NCI-H526 (cell line): ENCODE measurements at places on chromosomes 7 and 10.

DNA sequence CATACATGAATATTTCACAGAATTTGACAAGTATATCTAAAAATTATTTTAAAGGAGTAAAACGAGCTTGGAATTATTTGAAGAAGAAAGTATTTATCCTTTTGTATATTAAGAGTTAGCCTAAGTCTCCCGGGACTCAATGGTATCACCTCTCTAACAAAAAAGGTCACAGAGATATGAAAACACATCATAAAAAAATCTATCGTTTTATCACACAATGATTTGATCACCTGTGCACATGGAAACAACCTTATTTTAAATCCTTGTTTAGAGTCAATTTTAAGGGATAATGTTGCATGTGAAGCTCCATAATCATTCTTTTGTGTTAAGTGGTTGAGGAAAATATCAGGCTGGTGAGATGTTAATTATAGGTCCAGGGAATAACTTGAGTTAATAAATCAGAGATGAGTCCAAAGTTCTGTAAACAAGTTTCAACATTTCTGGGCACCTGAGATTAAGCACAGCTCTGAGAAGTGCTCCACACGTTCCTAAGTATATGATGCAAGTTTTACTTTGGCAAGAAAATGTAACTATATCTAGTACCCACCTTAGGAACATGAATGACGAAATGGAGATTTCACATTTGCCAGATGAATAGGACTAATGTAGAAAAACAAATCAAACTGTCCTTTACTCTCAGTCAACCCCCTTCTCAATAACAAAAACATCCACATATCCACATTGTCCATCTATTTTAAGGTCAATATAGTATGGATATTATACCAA lies 148.5 kb upstream of the AKR1E2 start:
- DNase-seq, result no peak

- DNase-seq, result no peak
These were observed 73.7 kb downstream of the TYW1B start for GRCh38 chr7:72754312-72754711.

GRCh38 chr10:92517034-92517655 lies 56.7 kb downstream of the IDE start:
- DNase-seq, result peak; percentile 72

DNA sequence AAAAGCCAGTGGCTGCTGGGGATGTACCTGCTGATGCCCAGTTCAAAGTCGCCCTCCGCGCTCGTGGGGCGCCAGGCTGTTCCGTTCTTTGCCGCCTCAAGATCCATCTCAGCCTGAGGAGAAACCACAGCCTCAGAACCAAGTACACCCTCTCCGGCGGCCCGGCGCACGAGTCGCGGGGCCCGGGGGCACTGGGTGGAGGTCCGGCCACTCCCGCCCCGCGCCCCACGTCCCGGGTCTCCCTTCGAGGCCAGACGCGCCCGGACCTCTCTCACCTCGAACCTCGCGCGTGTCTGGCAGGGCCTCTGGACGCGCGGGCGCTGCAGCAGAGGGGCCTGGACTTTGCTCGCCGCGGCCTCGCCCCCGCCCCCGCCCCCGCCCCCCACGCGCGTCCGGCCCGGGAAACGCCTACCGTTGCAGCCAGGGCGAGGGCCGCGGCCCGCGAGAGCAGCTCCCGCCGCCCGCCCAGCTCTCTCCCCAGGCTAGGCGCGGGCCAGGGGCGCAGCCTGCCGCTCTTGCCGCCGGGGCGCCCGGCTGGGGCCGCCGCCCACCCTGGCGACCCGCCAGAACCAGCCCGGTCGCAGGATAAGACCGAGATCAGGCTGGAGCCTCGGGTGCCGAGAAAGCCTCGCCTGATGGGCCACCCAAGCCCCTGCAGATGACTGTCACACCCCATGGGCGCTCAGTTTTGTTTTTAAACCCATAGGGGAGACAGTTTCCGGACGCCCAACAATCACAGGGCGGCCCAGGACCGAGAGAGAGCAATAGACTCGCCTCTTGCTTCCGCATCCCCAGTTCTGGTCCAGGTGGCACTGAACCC lies at the start of gene ABCB4:
TSS of gene ABCB4 (minus strand) at position 322 of the 820 bp plus-strand sequence. CDS start at position 107, 215 bp downstream.
- DNase-seq, result peak; percentile 52

DNA sequence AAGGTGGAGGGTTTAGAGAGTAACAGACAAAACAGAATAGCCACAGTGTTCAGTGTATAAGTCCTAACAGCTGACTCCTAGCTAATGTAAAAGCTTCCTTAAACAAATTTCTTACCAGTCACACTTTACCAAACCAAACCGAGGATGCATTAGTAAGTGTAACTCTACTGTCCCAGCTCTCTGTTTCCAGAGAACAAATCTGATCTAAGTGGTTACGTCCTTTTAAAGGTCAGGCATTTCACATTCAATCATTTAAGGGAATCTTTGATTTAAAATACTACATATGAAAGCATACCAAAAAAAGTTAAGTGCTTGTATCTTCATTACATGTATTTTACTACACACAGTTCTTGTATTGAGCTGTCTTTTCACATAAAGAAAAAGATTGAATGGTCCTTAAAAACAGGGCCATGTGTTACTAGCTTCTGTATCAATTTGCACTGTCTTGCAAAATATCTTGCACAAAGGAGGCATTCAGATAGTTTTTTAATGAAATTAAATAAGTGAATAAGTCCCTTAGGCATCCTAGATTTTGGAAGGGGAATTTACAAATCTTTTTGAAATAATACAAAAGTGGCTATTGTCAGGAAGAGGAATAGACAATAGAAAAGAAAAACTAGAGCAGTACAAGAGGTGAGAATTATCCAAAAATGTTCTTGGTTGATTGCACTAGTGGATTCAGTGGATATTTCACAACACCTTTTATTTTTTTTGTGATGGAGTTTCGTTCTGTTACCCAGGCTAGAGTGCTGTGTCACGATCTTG lies 58.4 kb upstream of the SPOCK2 start:
- no peak for DNase-seq

DNA sequence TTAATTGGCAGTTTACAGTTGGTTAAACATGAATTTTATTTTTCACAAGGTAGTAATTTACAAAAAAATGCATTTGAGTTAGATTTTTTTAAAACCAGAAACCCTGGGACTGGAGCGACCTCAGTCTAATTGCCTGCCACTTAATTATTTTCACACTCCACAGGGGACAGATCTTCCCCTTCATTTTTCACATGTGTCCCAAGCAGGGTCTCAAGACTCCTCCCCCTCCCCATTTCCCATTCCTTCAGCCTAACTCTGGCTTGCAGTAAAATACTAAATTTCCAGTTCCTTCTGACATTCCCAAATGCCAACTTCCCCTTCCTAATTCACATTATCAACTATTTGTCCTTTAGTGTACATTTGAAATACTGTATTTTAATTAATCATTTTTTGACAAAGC lies 948 bp downstream of the ZNF138 start:
- DNase-seq, result no peak

DNA sequence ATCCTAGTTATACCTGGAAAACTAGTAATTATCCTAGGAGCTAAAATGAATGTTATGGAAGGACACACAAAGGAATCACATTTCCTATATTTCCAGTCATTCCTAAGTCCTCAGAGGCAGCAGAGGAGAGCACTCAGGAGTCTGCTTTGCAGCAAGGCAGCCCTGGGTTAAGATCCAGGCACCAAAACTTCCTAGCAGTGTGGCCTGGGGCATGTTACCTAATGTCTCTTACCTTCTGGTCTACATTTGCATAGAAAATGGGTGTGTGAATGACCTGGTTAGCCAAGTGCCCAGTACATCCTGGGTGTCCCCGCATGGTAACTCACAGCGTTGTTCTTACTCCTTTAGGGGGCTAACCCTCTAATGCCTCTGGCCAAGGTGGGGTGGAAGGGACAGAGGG lies 135.9 kb downstream of the TAX1BP1 start:
- DNase-seq, result peak; percentile 23

DNA sequence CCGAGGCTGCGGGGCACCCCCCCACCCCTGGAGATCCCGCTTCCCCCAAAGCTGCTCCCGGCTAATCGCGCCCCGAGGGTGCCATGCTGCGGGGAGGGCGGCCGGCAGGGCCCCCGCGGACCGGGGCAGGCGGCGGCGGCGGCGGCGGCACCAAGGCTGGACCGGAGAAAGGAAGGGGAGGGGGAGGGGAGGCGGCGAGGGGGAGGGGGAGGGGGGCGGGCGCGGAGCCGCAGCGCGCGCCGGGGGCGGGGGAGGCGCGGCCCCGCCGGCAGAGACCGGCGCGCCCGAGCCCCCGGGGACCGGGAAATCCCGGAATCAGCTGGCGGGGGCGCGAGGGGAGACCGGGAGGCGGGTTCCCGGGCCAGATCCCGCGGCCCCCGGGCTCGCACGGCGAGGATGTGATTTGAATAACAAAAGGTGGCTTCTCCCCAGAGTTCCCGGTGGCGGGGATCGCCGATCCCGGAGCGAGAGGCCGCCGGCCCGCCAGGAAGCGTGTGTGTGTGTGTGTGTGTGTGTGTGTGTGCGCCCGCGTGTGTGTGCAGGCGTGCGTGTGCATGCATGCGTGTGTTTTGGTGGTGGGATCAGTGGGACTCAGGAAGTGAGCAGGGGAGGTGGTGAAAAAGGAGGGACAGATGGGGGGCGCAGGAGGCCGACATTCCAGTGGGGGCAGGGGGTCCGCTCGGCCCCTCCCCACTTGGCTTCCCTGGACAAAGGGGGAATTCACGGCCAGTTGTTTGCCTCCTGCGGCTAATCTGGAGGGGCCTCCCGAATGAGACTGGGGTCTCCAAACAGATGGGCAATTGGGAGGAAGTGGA lies 99.5 kb downstream of the HIP1 start:
- peak; percentile 32 for DNase-seq

GRCh38 chr7:46153951-46154787 lies 233.1 kb upstream of the IGFBP3 start:
- DNase-seq, result no peak

DNA sequence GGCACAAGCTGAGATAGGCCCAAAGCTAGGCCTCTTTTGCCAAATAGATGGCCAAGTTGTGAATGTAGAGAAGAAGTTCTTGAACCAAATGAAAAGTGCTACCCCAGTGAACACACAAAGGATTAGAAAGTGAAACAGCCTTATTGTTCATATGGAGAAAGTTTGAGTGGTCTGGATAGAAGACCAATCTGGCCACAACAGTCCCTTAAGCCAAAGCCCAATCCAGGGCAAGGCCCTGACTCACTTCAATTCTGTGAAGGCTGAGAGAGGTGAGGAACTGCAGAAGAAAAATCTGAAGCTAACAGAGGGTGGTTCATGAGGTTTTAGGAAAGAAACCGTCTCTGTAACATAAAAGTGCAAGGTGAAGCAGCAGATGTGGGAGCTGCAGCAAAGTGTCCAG lies 18.7 kb upstream of the ATP6V0A4 start:
- DNase-seq, result no peak

- DNase-seq, result no peak
These were observed 97.0 kb upstream of the ODAD2 start for GRCh38 chr10:28095791-28096378.

DNA sequence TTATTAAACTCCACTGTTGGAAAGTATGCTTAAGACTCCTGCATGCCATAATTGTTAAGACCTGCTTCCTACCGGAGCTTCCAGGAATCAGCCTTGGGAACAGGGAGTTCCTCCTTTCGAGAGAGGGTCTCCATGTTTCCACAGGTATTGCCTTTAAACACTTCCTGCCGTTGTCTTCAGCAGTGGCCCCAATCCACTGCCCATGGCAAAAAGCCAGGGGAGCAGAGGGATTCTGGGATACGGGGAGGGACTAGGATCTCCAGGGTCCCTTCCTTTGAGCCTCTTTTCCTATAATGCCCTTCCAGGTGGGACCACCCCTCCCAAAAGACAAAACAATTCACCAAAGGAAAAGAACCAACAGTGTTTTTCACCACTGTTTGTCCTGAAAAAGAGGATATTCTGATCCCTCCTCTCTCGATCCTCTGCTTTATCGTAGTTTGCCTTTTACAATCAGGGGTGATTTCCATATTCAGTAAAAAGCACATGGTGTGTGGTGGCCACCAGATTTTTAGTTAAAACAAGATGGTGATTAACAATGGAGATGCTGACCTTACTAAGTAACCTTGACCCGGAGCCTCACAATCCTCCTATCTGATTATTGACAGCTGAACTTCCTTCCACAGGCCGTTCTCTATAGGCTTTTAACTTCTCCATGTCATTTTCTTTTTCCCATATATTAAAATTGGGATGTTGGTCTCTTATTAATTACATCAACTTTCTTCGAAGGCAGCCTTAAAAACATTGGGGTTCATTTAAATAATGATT lies 36.0 kb downstream of the LRRC72 start:
- DNase-seq, result no peak

DNA sequence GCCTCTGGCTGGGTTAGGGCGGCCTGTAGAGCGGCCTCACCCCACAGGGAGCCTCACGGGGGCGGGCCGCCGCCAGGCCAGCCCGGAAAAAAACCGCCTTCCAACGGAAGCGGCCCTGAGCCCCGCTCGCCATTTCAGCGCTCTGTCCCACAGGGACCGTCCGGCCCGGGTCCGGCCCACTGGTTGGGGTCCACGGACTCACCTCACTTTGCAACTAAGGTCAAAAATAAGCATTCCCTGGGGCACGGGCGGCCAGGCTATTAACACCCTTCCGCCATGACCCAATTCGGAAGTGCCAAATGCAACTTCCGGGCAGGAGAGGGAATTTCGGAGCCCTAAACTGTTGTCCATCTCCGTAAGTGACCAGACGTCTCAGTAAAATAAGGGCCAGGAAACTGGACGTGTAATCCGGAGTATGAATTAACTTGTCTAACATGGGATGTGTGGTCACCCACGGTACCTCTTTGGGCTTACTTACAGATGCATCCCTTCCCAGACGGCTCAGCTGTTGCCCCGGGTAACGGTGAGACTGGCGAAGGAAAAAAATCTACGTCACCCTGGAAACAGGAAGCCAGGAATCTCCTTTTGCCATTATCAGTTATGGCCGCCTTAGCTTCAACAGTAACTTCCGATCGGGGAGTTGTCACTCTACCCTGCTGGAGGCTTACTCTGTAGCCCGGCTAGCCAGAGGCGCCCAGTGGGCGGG lies at the start of gene BBIP1:
TSS of gene BBIP1 (minus strand) at position 538 of the 706 bp plus-strand sequence. CDS start 1,023 bp downstream, outside the sequence.
- no peak for DNase-seq

GRCh38 chr10:47077941-47078340 lies 166.7 kb downstream of the PTPN20 start:
- no peak for DNase-seq

DNA sequence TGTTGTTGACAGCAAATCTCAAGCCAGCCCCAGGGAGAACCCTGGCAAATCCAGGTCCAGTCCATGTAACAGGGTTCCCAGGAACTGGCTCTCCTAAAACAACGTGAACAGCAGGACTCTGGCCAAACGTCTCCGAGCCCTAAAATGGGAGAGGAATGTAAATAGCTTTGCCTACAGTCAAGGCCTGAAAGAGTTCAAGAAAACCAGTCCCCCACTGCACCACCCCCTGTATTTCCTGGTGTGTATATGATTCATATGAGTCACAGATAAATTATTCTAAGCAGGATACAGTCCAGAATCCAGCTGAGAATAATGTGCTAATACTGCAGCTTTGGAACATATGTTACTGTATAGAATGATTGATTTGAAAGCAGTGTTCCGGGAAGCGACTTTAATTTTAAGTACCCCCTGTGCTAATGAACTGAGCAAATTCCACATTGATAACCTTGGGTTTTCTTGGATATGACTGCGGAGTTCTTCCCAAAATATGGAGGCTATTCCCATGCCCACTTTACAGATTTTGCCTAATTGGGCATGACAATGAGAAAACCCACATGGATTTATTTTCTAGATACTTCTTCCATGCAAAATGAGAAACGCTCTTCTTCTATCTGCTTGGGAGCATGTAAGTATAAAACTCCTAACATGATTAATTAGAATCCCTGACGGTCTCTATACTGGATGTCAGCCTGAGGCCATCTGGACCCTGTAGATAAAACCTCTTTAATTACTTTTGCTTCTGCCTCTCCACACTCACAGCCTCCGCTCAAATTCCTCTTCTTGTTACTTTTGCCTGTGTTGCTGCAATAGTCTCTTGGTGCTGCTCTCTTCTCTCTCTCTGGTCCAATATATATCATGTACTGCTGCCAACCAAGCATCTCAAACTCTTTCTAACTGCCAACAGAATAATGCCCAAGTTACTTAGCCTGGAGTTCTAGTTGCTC lies 50.2 kb downstream of the LAMB4 start:
- no peak for DNase-seq
